ENCODE measurements at places on chromosomes 6 and 20. TPM values are rescaled to one million over a fixed set of nuclear protein-coding genes. Genes with fewer than 3 reads are reported as not detected.
A peak's percentile ranks its signal among the peaks of the same experiment; 100 is the strongest.

DNA sequence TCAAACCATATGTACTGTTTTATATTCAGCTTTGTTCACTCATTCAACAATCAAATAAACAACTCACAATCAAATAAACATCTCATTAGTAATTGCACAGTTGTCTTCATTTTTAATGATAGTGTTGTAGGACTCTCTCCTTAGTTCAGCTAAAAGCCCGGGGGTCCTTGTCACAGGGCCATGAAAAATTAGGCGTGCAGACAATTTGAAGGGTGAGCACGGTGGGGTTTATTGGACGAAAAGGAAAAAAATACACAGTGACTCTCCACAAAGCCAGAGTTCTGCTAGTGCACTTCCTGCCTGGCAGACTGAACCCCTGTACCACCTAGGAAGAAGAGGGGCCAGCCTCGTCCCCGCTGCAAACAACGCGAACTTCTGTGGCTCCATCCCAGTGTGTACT, 257.6 kb upstream of the FLRT3 start:
- no peak for DNase-seq

GRCh38 chr20:47319517-47320252, 36.8 kb downstream of the ZMYND8 start:
- DNase-seq, result peak; percentile 84

- no peak for DNase-seq
Measured at GRCh38 chr20:36339646-36340592, 33.8 kb downstream of the DLGAP4 start.

GRCh38 chr20:48205786-48206185, 420.5 kb upstream of the SULF2 start:
- no peak for DNase-seq

DNA sequence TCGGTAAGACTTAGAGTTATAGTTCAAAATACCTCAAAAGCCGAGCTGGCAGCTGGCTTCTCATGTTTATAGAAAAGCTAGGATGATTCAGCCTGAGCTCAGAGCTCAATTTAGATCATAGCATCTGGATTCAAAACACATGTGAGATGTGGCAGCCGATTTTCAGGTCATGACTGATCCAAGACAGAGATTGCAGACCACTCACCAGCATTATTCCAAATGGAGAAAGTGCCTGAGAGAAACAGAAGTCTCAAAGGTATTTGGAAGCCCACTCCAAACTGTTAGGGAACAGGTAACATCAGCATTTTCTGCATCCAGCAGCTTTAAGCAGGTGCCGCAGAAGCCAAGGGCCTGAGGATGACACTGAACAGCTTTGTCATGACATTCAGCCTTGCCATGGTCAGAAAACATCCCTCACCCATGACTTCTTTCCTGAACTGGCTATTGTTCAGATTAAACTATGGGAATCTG, 102.2 kb downstream of the BACH2 start:
- peak; percentile 60 for DNase-seq

Gene MUC21
- not detected for total RNA-seq

- DNase-seq, result no peak
Measured at GRCh38 chr20:22690616-22691179, 106.3 kb upstream of the FOXA2 start.

DNA sequence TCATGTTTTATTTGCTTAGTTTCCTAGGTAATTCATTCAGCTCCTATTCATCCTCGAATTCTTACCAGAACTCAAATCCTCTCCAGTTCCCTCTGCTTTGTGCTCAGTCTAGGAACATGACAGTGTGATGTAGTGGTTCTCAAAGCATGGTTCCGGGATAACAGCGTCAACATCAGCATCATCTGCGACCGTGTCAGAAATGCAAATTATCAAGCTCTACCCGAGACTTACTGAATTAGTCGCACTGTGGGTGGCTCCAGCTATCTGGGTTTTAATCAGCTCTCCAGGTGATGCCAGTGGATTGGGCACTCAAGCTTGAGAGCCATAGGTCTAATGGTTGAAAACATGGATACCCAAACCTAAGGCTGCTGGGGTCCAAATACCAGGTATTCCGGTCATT, 7.7 kb upstream of the STK35 start:
- no peak for DNase-seq

Gene NRSN1
- not detected for total RNA-seq

Gene TTPAL
- 59.0 TPM for total RNA-seq

Gene RAB22A
- 24.7 TPM for total RNA-seq

DNA sequence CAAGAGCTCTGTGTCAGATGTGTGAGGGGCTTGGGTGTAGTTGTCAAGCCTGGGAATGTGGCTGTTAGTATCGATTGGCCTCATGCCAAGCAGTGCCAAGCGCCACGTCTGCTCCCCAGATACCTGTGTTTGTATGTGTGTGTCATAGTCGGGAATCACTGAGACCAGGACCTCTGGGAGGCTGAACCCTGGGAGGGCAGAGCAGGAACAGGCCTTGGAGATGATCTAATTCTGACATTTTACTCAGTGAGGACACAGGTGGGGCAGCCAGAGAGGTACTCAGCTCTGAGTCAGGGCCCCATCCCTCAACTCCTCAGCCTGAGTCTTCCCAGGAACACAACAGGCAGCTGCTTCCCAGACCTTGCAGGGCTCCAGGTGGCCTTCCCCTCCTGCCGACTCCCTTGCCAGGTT, 51.2 kb upstream of the FANCE start:
- DNase-seq, result peak; percentile 100

Gene MC3R
- total RNA-seq, result not detected

Gene PROKR2
- total RNA-seq, result not detected

GRCh38 chr20:53652090-53652858, 58.6 kb upstream of the ZNF217 start:
- no peak for DNase-seq

GRCh38 chr6:169042061-169042460, 211.6 kb downstream of the THBS2 start:
- no peak for DNase-seq

Gene RIN2
- 27.2 TPM for total RNA-seq

Gene PRSS16
- total RNA-seq, result 10.5 TPM

Gene PSORS1C2
- not detected for total RNA-seq

DNA sequence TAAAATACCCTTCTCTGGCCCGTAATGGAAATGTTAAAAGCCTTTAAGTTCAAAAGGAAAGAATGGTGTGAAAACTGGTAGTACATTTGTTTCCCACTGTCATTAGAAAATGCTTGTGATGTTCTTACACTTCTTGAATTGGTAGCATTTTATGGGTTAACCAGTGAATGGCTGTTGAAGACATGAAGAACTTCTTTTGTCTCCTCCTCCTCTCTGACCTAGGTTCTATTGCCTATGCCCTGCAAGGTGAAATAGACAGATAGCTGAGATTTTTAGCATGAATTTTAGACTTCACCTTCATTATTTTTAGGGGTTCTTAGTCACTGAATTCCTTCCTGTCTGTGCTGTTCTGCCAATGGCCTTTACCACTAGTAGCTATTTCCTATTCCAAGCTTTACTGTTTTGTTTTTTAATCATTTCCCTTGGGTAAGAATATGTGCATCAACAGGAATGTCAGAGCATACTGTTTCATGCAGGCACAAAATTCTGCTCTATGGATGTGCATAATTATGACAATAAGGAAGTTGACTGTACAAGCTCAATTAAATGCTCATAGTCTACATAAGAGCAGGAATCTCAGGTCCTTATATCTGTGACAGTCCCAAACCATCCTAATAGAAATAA, 4.9 kb downstream of the TNFAIP3 start:
- peak; percentile 51 for DNase-seq

Gene RRP36
- 61.0 TPM for total RNA-seq

DNA sequence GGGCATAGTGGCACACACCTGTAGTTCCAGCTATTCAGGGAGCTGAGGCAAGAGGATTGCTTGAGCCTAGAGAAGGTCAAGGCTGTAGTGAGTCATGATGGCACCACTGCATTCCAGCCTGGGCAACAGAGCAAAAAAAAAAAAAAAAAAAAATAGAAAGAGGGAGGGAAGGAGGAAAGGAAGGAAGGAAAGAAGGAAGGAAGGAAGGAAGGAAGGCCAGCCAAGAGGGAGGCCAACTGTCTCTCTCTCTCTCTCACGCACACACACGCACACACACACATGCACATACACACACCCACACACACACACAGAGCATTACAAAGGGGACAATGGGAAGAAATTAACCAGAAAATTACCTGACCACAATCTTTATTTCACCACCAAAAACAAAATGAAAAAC, 50.6 kb upstream of the COL9A1 start:
- DNase-seq, result peak; percentile 34

Gene STK35
- total RNA-seq, result 21.1 TPM

Gene HSPA1L
- total RNA-seq, result 0.83 TPM

DNA sequence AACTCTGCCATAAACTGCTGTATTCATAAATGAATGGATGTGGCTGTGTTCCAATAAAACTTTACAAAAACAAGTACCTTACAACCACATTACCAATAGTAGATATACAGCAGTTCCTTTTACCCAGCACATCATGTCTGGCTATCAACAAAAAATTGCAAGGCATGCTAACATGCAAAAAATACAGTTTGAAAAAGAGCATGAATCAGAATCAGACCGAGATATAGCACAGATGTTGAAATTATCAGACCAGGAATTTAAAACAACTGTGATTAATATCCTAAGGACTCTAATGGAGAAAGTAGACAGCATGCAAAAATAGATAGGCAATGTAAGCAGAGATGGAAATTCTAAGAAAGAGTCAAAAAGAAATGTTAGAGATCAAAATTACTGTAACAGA, 8.4 kb upstream of the NUS1 start:
- DNase-seq, result no peak

Gene ROS1
- 5.2 TPM for total RNA-seq
